ENCODE measurements at places on chromosomes 7 and 10. TPM values are rescaled to one million over a fixed set of nuclear protein-coding genes. Genes with fewer than 3 reads are reported as not detected.

Gene CCDC3
- 1.3 TPM for total RNA-seq

Gene FGFR2
- total RNA-seq = 0.71 TPM

Gene SH2D4B
- total RNA-seq = not detected

Gene PLAC9
- 12.3 TPM for total RNA-seq

Gene EN2
- under 0.01 TPM for total RNA-seq

Gene MAGI2
- 8.2 TPM for total RNA-seq

Gene LIPF
- not detected for total RNA-seq

Gene VWDE
- not detected for total RNA-seq
